ENCODE measurements at places on chromosomes 1 and 21.

GRCh38 chr1:8090241-8090702 lies 64.2 kb upstream of the ERRFI1 start:
- DNase-seq: no peak

DNA sequence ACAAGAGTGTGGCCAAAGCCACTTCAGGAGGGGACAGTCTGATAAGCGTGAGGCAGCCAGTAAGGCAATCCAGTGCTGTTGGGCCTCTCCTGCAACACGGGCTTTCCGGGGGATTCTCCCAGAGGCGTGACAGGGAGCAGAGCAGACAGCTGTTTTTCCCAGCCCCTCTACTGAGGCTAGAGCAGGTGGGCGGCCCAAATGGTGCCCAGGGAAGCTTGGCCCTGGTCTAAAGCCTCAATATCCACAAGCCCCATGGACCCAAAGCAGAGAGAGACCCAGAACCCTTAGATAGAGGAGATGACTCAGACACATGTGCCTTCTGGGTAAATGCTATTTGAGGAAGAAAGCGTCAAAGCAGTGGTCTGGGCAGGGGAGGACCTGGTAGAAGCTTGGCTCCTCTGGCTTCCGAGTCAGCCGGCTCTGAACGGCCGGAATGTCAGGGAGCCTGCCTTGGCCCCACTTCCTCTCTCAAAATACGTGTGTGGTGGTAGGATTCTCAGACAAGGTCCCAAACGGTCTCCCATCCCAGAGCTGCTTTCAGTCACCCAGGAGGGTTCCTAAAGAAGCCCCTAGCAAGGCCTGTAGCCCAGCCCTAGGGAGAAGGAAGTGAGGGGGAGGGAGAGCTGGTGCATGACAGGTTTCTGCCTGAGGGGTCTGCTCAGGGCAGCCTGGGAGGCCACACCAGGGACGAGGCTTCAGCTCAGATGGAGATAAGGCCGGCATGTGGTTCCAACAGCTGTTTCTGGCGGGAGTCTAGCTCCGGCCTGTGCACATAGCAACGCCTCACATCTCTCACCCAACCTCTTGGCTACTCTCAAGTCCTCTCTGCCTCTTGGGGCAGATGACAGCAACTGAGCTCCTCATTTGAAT lies 28.8 kb downstream of the PIK3C2B start:
- DNase-seq: no peak

GRCh38 chr1:176603696-176604095 lies 140.7 kb downstream of the PAPPA2 start:
- DNase-seq: no peak

DNA sequence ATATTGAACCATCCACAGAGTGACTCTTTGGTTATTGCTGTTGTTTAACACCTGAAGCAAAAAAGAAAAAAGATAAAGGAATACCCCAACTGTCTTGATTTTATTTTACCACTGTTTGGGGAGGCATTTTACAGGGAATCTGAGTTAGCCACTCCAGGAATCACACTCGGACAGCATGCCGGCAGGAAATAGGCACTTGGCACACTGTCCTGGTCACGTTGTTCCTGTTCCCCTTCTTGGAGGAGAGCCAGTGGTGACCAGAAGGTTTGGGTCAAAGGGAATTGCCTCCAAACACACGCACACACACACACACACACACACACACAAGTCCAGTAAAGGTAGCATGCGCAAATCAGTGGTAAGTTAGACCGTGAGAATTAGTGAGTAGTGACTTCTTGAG lies 13.8 kb downstream of the RGS4 start:
- DNase-seq: no peak

- DNase-seq: no peak
Observed at GRCh38 chr1:30654188-30654587, 69.2 kb downstream of the MATN1 start.

DNA sequence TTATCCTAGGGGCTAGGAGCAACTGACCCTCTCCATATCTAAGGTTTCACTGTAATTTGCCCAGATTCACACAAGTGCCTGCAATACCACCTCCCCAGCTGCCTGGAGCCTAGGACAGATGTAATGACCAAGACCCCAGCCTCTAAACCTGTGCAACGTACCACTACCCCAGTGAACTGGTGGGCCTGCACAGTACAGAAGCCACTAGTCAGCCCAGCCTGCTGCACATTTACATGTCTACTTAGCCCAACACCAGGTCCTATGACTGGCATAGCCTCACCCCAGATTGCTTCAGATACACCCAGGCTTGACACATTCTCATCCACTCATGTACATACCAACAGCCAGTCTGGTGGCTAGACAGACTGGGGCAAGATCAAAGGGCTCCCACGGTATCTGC lies 1336.6 kb downstream of the BRINP3 start:
- no peak for DNase-seq

DNA sequence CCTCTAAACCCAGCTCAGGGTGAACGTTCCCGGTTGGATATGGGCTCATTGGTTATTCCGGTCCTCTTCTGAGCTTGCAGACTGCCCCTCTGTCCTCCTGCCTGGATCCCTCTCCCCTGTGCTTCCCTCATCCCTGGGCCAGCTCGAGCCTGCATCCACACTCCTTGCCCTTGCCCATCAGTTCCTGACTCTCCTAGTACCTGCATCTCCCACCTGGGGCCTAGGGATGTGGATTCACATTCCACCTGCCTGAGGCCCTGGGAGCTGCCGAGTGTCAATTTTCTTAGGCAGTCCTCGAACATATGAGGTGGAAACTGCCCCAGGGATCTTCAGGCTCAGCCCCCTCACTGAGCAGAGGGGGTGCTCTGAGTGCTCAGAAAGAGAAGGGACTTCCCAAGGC lies 252.2 kb downstream of the GRIK3 start:
- no peak for DNase-seq

- no peak for DNase-seq
Observed at GRCh38 chr1:170085091-170085490, 10.6 kb upstream of the KIFAP3 start.

All from CD4-positive, alpha-beta T cell treated with Interleukin-2 at 100 ng/mL for 4 hours (primary cell).